Stimulated activated CD4-positive, alpha-beta T cell treated with anti-CD3 and anti-CD28 coated beads, TNF-alpha, amount 100 ng/mL, for 48 hours (primary cell): ENCODE measurements at places on chromosomes 5 and 9.

GRCh38 chr5:101393795-101394450 is 490.8 kb upstream of the ST8SIA4 start:
- no peak for DNase-seq

GRCh38 chr5:39447059-39447458 is 22.3 kb upstream of the DAB2 start:
- DNase-seq = no peak

DNA sequence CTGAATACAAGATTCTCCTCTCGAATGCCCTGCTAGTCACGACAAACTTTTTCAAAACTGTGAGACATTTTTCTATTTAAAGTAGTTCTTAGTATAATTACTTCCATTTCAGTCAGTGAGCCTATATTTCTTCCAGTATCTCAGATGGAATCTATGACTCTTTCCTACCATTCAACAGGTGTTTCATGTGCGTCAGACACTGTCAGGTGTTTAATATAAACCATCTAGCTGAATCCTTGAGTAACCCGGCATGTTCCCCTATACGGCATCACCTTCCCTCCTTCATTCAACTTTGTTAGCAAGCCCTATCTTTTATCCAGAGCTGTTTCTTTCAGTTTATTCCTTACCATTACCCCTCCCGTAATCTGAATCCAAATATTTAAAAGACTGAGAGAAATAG is 418.8 kb downstream of the RAB3C start:
- DNase-seq = no peak

DNA sequence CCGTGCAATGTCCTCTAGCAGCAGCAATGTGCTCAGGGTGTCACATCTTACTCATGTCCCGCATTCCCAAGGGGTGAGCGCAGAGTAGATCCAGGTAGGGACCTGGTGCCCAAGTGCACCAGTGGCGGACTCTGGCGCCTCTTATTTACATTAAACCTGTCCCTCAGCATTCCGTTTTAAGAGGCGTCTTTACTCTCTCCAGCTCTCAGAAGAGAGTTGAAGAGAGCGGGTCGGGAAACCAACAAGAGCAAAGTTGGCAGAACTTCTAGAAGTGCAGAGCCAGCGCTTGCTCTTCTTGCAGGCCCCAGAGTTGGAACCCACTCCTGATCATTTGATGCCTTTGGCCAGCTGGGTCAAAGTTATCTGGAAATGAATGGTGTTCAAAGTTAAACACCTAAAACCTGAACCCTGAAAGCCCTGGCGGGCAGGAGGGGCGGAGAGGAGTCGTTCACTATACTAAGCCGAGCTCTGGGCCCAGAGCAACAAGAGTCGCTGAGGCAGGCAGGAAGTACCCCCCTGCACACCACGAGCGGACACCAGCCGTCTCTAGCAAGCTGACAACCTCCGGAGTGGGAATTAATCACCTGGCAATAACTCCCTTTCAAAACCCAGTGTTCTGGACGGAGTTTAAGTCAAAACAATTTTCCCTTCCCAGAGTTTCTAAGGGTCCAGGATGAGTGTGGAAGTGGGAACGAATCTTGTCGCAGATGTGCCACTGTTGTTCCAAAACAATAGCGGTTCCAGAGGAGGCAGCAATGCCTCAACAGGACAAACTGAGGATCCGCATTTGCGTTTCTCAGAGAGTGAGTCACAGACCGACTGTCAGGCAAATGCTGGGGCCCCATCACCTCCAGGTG is 122.8 kb downstream of the TMEM161B start:
- DNase-seq = no peak

DNA sequence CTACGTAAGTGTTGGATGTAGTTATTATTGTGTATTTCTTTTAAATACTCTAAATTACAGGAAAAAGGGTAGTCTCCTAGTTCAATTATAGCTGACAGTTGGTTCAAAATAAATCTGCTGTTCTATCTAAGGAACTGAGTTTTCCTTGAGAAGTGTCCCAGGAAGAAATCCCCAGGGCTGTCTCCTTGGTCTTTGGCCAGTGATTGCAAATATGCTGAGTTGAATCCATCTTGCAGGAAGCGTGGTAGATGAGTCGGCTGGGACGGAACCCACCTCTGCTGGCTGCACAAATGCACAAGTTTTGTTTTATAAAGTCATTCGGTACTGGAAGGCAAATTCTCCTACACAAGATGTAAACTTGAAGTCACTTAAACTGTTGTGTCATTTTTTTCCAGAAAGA is 30.2 kb upstream of the HOMER1 start:
- no peak for DNase-seq

GRCh38 chr9:27784847-27785713 is 211.8 kb upstream of the C9orf72 start:
- no peak for DNase-seq

- no peak for DNase-seq
Measured at GRCh38 chr9:86639899-86640379, 285.7 kb upstream of the TUT7 start.

GRCh38 chr5:94157704-94158539 is 416.5 kb upstream of the POU5F2 start:
- no peak for DNase-seq

DNA sequence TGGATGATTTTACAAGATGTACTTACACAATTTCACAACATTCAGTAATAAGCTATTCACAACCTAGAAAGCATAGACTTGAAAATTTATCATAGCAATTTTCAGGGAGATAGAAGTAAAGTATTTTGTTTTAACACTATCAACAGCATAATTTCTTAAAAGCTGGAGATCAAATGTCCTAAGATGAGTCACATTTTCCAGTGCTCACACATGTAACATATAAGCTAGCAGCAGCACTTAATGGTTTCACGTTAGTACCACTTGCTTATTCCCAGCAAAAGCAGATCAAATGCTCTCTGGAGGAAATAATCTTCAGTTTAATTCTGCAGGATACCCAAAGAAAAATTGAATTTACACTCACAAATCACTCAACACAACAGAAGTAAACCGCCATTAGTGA is 6.5 kb downstream of the OR13C8 start:
- DNase-seq = no peak

- DNase-seq = no peak
Measured at GRCh38 chr5:177494346-177495195, 2.8 kb downstream of the PDLIM7 start.

DNA sequence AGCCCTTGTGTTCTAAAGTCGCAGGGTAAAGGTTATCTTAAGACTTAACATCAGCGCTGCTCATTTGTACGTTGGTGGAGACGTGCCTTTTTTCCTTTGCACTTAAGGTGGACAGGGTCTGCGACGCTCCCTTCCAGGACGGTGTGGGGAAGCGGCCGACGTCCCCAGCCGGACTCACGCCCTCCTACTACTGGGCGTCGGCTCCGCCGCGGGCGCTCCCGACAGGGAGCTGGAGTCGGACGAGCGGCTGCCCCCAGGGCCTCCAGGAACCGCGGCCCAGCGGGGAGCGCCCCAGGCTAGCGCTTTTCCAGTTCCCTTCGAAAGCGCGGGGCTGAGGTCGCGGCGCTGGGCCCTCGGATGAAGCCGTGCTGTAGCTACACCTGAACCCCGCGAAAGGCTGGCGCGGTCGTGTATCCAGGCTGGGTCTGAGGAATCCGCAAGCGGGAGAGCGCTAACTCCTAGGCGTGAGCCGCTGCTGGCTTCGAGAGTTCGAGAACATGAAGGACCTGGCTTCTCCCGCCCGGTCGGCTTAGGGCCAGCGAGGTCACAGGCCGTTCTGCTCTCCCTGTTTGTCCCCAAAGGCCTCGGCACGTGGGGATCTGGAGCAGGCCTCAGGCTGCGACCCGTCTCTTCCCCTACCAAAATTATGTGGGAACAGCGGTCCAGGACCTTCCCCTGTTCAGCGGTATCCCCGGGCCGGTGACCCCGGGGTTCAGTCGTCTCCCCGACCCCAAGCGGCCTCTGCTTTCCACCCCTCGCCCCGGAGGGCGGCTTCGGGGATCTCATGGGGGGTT is 3.8 kb upstream of the DMRT3 start:
- DNase-seq = no peak

DNA sequence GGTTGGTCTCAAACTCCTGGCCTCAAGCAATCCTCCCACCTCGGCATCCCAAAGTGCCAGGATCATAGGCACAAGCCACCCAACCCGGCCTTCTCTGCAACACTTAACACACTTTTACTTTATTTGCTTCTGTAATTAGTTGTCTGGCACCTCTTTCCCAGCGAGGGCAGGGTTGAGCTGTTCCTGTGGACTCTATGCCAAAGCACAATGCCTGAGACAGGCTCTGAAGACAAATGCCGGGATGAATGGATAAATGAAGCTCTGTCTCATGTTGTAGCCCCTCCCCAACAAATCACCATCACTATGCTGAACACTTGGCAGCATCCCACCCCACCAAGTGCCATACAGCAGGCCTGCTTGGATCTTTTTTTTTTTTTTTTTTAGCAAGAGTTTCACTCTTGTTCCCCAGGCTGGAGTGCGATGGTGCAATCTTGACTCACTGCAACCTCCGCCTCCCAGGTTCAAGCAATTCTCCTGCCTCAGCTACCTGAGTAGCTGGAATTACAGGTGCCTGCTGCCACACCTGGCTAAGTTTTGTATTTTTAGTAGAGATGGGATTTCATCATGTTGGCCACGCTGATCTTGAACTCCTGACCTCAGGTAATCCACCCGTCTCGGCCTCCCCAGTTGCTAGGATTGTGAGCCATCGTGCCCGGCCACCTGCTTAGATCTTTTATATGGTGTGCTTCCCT is 21.3 kb downstream of the GPX3 start:
- no peak for DNase-seq

- DNase-seq = no peak
Measured at GRCh38 chr9:20940447-20941173, 90.8 kb downstream of the HACD4 start.

- DNase-seq = no peak
Measured at GRCh38 chr9:35162605-35163315, 951 bp downstream of the UNC13B start.

GRCh38 chr5:122220511-122220910 is 91.2 kb downstream of the ZNF474 start:
- no peak for DNase-seq

DNA sequence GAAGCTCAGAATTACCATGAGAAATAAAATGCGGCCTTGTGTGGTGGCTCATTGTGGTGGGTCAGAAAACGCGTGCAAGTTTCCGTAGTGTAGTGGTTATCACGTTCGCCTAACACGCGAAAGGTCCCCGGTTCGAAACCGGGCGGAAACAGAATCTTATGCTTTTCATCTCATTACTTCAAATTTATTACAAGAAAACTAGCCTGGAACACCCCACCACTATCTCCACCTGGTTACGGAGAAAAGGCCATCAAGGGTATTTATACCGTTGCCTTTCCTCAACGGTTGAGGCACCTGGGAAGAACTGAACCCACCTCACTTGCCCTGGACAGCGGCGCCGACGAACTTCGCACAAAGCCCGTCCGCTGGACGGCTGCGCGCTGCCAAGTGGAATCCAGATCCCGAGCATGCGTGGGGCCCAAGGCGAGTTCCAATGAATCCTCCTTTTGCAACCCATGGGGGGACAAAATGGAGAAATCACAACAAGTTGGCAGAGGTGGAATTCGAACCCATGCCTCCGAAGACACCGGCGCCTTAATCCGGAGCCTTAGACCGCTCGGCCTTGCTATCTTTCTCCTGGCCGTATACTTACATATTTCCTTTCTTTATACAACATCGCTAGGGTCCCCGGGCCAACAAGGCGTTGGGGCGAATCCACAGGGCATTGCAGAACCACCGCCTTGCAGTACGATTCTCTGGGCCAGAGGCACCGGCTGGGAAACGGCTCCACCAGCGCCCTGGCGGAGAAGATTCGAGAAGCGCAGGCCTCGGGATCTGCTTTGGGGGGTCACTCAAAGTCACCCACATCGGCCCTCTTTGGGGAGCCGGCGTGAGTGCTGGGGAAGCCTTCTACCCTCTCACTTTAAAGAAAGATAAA is 16.9 kb downstream of the OR2V2 start:
- DNase-seq = no peak

GRCh38 chr9:78664370-78664769 is 367.4 kb downstream of the PSAT1 start:
- no peak for DNase-seq

DNA sequence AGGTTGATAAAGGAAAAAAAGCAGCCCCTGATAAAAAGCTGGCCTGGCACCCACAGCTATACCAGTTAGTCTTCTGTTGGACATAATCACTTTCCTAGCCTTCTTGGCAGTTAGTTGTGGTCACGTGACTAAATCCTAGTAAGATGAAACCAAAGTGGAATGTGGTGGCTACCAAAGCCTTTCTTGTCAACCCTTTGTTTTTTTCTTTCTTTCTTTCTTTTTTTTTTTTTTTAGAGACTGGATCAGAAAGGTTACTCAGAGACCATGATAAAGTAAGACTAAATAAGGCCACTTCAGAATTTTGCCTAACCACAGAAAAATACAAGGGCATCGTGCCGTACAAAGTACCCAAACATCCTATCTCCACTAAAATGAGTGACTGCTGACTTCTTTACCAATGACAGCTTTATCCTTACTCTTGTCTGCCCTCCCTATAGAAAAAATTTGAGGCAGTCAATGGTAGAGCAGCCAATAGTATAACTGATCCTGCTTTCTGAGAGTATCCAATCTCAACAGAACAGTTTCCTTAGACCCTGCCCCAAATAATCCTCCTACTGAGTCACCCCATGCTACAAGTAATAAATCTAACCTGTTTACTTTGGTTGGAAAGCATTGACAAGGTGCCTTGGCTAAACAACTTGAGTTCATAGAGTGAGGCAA is 14.2 kb upstream of the KIF27 start:
- no peak for DNase-seq

DNA sequence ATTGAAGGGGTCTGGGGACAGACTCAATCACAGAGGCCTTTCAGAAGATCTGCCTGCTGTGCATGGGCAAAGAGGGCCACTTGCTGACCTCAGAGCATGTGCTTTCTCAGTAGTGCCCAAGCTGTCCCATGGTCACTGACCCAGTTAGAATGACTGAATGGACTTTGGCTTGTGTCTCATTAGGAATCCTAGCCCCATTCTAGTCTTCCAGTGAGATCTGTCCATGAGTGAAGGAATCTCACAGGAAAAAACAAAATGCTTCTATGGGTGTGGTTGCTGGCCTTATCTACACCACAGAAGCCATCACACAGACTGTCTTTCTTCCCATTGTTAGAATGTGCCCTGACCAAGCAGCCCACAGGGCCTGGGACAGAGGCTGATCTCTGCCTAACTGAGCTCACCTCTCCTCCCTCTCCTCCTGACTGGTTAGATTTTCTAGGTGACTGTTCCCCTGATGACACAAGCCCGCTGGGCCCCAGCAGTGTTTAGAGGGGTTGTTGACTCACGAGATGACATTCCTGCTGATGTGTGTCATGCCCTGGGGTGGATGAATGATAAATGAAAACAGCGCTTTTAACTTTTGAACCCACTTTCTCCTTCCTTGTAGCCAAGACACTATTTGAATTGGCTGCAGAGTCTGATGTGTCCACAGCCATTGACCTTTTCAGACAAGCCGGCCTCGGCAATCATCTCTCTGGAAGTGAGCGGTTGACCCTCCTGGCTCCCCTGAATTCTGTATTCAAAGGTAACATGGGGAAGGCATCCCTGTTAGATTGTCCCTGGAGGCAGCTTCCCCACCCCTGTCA is 24.8 kb downstream of the TGFBI start:
- DNase-seq = no peak
